ENCODE measurements at places on chromosomes 13 and 19.

DNA sequence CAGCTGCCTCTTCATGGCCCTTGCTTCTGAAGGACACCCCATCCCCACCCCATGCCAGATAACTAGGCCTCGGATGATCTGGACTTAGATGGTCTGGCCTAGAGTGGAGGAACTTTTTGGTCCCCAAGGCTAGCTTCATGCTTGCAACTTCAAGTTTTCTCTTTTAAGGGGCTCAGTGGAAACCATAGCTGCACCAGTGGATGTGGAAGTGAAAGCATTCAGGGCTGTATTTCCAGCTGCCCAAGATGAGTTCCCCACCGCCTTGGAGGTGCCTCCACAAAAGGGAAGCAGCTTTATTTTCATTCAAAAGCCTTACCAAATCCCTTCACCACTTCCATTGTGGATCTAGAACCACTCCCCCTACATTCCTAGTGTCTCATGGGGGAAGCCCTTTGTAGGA lies 17.6 kb upstream of the GSX1 start:
- DNase-seq: no peak

DNA sequence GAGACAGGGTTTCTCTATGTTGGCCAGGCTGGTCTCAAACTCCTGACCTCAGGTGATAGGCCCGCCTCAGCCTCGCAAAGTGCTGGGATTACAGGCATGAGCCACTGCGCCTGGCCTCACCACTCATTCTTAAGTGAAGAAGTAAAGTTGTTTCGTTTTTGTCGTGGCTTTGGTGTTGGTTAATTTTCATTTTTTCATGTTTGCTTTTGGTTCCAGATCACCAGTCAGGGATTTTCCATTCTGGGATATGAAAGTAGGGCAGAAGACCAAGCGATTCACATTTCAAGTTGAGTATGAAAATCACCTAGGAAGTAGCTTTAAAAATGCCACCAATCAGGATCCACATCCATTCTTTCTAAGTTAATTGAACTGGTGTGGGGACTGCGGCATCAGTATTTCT lies 289.9 kb downstream of the DIAPH3 start:
- DNase-seq: no peak

DNA sequence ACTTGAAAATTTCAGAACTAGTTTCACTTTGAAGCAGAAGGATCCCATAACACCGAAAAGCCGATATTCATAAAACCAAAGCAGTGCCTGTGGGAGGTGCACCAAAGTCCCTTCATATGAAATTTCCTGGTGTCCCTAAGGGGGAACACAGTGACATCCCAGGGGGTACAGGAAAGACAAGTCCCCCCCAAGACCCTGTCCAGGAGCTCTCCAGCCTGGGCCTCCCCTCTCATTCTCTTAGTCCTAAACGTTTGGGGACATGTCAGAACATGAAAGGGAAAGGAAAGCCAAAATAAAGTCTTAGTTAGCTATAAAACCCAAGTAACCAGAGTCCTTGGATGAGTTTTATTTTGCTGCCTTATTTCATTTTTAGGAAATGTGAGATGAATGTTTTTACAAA lies 56.6 kb downstream of the MRPL57 start:
- no peak for DNase-seq

GRCh38 chr13:93080587-93080986 lies 146.0 kb upstream of the GPC6 start:
- DNase-seq: no peak

GRCh38 chr13:107803822-107804495 lies 411.4 kb downstream of the LIG4 start:
- DNase-seq: no peak

- no peak for DNase-seq
These were observed 767.3 kb upstream of the GPC6 start for GRCh38 chr13:92459306-92459705.

DNA sequence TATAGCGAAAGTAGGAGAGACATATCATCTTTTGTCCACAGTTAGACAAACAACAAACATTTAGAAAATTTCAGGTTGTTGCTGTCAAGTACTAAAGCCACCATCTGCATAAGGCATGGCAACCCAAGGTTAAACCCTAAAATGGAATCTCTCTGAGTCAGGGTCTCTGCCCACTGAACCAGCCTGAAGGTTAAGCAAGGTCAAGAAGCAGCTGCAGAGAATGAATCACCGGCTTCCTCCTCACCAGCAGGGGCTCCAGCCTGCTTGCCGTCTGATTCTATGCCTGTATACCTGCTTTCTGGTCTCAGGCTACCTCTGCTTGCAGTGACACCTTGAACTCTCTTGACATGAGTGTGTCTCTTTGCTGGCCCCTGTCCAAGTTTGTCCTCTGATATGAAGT lies 726.2 kb upstream of the SGCG start:
- DNase-seq: no peak

DNA sequence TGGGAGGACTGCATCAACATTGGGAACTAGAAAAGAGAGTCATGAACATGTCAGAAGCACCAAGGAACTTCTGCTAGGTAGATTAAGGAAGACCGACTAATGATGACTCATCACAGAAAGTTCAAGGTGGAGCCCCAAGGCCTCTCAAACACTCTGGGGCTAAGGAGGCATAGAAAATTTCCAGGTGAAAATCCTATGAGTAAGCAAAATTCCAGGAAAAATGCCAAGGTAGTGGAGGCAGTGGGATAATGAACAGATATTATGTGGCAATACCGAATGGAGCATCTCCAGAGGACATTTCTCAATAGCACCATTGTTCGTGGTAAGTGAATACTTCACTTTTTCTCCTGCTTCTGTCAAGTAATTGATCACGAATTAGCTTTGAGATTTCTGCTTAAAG lies 336.5 kb downstream of the MZT1 start:
- no peak for DNase-seq

DNA sequence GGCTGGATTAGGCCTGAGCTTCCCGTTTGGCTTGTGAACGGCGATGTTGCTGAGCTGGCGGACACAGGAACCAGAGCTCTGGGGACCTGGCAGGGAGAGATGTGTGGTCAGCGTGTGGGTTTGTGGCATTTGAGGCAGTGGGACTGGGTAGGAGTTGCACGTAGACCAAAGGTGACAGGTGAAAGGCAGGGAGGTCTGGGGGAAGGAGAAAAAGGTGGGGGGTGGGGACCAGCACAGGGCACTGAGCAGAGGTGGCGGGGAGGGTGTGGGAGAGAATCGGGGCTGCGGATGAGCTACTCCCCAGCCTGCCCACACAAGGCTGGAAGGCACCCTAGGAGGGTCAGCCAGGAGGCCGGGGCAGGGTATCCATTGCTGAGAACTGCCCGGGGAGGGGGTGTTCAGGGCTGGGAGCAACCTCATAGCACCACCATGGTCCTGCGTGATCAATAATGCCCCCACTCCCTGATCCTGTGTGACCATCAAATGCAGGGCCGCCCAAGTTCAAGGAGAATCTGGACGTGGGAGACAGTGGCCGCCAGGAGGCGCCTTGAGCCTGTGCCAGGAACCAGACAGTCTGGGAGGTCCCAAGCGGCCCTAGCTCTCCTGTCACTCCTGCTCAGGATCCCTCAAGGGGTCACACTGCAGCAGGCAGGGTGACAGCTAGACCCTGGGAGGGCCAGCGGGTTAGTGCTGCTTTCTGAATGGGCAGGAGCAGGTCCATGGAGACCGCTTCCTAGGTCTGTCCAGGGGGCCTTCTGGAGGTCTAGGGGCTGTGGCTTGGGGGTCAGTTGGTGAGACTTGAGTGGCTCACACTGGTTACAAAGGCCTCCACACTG lies 12.8 kb upstream of the SELENOW start:
- DNase-seq: no peak

GRCh38 chr19:10112037-10112761 lies 706 bp downstream of the P2RY11 start:
- DNase-seq: no peak

GRCh38 chr13:37109051-37109678 lies 3.7 kb upstream of the CSNK1A1L start:
- no peak for DNase-seq

DNA sequence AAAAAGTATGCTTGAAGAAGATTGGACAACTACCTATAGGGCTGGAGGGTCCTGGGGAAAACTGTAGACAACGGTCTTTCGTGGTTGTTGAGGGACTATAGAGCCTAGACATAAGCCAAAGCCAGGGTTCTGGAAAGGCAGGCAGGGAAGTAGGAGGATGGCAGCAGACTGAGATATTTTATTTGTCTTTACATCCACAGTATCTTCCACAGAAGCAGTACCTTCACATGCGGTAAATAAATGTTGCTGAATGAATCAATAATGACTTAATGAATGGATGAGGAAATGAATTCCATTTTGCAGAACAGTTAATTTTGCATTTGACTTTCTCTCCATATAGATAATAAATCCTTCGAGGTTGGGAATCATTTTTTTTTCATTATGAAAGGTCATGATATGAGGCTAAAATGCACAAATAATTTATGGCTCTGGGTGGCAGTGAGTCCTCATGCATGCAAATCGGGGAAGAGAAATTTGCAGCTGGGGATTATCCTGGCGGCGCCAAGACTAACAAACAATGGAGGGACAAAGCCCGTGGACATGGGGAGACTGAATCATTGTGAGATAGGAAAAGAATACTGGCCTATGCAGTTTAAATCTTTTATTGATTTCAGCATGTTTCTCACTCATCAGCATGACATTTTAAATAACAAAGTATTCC lies 102.0 kb downstream of the ERCC5 start:
- DNase-seq: no peak

DNA sequence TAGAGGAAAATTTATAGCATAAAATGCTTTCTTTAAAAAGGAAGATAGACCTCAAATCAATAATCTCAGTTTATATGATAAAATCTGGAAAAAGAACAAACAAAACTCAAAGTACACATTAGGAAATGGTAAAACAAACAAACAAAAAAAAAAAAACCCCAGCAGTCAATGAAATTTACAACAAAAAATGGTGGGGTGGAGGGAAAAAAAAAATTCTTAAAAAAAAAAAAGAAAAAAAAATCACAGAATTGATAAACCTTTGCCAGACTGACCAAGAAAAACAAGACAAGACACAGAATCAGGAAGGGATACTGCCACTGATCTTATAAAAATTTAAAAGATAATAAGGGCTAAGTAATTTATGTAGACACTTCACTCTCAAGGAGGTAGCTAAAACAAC lies 11.2 kb downstream of the TUBGCP3 start:
- no peak for DNase-seq
